ENCODE measurements at places on chromosomes 7 and 10. TPM values are rescaled to one million over a fixed set of nuclear protein-coding genes. Genes with fewer than 3 reads are reported as not detected.

GRCh38 chr10:20853276-20853675 lies 43.8 kb downstream of the NEBL start:
- DNase-seq: no peak

DNA sequence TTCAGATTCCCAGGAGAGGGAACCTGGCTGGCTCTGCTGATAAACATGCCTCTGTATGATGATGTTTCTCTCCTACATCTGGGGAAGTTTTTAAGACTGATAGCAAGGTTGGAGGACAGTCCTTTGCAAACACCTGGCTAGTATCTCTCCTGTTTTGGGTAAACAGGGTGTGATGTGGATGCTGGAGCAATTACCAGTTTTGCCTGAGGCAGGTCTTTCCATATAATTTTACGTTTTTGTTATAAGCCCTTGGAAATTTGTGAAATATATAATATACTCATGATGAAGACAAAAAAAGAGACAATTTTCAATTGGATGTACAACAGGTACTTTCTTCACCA lies 138.6 kb downstream of the ADAM22 start:
- DNase-seq: no peak

- DNase-seq: no peak
These were observed 4.2 kb upstream of the DPYSL4 start for GRCh38 chr10:132182591-132182990.

GRCh38 chr10:47071891-47072290 lies 160.7 kb downstream of the PTPN20 start:
- DNase-seq: no peak

GRCh38 chr10:931326-932318 lies at the start of gene LARP4B:
TSS of gene LARP4B (minus strand) at chr10:931705. CDS start at chr10:885721, 45,984 bp downstream.
- DNase-seq: peak; percentile 62

The C7orf57 gene
- 0.22 TPM for polyA plus RNA-seq

GRCh38 chr7:13099154-13099795 lies 411.8 kb downstream of the ARL4A start:
- DNase-seq: peak; percentile 13

The CDC14C gene
- polyA plus RNA-seq: not detected

DNA sequence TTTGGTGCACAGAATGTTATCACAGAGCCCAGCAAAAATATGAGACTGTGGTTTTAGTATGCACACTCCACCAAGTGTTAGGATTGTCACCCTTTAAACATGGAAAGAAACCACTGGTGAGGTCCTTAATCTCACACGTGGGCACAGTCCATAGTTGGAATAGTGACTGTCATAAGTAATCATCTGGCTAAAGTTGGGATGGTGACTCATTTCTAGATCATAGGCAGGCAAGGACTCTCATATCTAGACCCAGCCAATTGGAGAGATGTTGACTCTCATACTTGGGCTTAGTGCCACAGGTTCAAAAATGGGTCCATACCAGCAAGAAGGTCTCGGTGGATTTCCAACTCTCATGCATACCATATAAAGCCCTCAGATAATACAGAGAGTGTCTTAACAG lies 39.6 kb upstream of the ZNF680 start:
- no peak for DNase-seq

DNA sequence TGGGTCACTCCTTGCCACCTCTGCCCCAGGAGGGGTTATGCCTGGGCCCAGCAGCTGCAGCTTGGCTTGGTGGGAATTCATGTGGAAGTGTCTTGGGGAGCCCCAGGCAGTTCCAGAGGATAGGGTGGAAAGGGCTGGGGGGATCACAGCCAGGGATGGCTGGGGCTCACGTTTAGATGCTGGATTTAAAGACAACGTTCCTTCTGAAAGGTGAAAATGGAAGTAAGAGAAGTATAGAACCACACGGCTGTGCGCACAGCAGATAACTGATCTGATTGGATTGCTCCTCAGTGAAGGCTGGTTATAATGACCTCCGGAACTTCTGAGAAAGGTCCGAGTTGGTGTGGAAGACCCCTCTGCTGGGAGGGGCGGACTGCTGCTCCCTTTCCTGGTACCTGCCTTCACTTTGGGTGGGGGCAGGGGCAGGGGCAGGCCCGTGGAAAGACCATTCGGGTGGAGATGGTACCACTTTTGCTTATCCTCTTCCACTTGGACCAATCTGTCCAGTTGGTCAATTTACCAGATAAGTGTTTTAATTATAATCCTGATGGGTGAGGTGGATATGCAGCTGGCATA lies 7.9 kb upstream of the MYL7 start:
- no peak for DNase-seq

The WDR86 gene
- not detected for polyA plus RNA-seq

The BTRC gene
- polyA plus RNA-seq: 21.7 TPM

GRCh38 chr10:102322914-102323313 lies 72.6 kb upstream of the NFKB2 start:
- DNase-seq: no peak

GRCh38 chr7:28739128-28739527 lies 219.0 kb downstream of the TRIL start:
- no peak for DNase-seq

DNA sequence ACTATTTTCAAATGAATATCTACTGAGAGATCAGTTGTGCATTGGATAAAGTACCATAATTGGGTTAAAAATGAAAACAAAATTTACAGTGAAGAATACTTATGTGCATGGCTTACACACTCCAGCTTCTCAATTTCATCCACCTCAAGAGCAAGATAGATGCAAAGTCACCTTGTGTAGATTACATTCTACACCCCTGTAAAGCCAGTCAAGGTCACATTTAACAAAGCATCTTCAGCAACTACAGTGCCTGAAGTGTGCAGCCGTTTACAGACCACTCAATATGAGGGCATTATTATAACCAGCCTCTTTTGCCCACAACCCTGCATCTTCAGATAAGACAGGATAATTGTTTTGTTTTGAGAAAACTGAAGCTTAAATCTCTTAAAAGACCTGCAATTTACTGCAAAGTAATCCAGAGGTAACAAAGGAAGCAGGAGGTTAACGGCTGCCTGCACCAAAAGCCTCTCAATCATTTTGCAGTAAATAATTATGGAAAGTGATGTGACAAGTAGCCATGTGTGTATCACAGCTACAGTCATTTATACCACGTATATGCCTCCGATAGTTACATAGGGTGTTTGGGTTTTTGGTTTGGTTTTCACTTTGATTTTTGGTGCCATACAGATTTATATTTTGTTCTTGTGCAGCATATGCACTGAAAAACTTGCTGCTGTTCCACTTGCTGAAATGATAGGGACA lies 4.9 kb downstream of the PURB start:
- no peak for DNase-seq

- DNase-seq: no peak
These were observed 148.1 kb downstream of the SLC16A9 start for GRCh38 chr10:59561477-59562121.

The EIF3A gene
- polyA plus RNA-seq: 52.4 TPM

DNA sequence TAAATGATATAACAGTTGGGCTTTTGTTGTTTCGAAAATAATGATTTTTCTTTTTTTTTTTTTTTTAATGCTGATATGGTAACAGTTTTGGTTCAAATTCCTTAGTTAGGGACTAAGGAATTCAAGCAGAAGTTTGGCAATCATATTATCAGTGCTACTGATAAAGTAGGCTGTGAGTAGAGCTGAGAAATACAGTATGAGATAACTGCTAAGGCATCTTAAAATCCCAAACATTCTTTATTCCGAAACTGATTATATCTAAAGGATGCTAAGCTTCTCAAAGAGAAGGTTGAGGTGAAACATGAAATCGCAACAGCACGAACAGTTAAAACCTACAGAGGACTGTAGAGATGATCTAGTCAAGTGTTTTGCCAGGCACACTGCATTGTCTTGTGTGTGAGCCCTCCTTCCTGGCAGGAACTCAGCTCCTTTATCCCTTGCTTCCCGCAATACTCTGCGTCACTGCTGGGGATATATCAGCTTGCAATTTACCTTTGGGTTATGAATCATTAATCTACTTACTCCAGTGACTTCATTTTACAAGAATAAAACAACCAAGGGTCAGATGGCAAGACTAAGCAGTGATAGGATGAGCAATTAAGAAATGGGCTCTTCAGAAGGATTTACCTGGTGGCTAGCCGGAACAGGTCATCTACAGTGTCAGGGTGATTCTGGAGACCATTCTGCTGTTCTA lies 36.7 kb downstream of the IRF5 start:
- DNase-seq: no peak

- DNase-seq: no peak
These were observed 9.9 kb downstream of the STARD3NL start for GRCh38 chr7:38187794-38188440.

The SPDYE18 gene
- polyA plus RNA-seq: not detected

The KIF11 gene
- polyA plus RNA-seq: 1.5 TPM

GRCh38 chr10:49518566-49518965 lies 20.4 kb downstream of the ERCC6 start:
- DNase-seq: no peak

DNA sequence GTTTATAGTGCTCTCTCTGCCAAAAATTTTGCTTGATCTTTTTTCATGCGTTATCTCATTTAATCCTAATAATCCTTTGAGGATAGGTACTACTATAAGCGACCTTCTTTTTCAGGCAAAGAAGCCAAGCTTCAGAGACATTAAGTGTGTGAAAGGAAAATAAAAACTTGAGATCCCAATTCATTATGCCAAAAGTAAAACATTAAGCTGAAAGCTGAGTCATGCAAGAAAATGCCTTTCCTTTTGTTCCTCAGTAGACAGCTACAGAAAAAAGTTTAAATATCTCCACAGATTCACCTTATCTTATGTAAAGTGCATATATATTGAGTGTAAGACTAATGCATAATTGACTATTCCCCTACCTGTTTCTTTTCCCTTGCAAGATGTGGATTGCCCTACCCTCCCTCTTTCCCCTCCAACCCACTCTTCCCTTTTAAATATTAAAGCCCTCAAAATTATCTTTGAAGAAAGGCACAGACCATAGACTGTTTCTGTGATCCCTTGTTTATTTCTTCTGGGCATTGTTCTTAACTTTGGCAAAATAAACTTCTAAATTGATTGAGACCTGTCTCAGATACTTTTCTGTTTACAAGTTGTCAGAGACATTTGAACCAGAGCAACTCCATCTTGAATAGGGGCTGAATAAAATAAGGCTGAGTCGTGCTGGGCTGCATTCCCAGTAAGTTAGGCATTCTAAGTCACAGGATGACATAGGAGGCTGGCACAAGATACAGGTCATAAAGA lies 1139.9 kb upstream of the LRRN3 start:
- DNase-seq: no peak

DNA sequence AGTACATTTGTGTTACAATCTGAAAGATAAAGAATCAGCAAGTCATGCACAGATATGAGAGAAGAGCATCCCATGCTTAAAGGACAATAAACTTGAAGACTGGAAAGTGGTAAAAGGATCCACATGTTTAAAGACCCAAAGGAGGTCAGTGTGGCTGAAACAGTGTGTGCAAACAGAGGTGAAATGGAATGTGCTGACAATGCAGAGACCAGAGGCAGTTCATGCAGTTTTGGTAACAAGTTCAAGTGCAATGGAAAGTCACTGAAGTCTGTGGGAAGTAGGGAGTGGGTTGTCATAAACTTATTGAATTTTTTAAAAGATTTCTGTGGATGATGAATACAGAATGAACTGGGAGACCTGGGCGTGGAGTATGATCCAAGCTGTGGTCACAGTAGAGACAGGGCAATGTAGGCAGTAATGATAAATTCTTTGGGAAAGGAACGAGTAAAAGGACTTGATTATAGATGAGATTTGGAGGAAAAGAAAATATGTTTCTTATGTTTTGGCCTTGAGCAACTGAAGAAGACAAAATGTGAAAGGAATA lies 408.0 kb downstream of the HGF start:
- no peak for DNase-seq

GRCh38 chr7:99955247-99955646 lies 20.6 kb downstream of the AZGP1 start:
- no peak for DNase-seq

DNA sequence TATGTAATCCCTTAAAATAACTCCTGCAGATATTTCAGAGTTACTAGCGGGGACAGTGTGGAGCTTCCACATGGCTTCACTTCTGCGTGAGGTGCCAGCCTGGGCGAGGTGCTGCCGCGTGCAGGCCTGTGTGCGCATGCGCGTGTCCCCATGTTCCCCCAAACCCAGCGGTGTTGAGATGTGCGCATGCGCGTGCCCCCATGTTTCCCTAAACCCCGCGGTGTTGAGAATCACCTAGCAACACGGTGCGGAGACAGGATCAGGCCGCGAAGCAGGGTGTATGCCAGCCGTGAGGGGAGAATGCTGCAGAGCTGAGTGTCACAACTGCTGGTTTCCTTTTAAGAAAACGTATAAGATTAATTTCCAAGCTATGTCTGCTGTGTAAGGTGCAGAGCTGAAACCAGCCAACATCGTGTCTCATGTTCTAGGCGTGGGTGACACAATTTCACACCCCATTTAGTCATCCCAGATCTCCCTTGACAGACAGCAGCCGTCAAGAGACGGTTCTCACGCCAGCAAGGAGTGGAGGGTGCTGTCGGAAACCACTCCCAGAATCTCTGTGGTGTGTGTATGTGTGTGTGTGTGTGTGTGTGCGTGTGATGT lies 71.9 kb upstream of the ADARB2 start:
- no peak for DNase-seq

The SH2D4B gene
- 0.03 TPM for polyA plus RNA-seq

The CNNM1 gene
- 0.83 TPM for polyA plus RNA-seq

GRCh38 chr10:77732213-77733003 lies 94.8 kb upstream of the KCNMA1 start:
- no peak for DNase-seq

The HOXA13 gene
- not detected for polyA plus RNA-seq

- no peak for DNase-seq
These were observed 45.4 kb upstream of the GRID1 start for GRCh38 chr10:86411852-86412560.

DNA sequence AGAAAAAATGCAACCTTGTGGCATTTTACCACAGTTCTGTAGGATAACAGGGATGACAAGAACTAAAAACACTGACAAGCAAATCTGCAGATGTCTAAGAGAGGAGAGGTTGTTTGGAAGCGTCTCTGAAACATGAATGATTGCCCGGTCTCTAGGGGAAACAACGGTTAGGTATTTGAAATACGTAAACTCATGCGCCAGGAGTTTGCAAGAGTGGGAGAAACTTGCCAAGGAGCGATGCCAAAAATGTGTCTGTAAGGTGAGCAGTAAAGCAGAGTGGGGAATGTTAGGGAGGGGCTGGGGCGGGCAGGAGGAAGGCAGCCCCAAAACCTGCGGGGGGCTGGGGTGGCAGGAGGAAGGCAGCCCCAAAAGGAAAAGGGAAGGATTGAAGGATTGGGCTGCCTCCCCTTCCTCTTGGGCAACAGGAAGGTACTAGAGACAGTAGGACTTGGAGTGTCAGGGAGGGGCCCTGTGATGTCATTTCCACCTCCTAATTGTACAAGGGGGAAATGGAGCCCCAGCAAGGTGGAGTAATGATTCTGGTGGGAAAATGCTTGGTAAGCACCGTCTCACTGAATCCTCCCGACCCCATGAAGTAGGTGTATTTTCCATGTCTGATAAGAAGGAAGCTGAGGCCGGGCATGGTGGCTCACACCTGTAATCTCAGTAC lies 33.2 kb upstream of the PLEKHA1 start:
- DNase-seq: no peak

All from keratinocyte (primary cell).